MV-4-11 (cell line): ENCODE measurements at places on chromosomes 4 and X.

DNA sequence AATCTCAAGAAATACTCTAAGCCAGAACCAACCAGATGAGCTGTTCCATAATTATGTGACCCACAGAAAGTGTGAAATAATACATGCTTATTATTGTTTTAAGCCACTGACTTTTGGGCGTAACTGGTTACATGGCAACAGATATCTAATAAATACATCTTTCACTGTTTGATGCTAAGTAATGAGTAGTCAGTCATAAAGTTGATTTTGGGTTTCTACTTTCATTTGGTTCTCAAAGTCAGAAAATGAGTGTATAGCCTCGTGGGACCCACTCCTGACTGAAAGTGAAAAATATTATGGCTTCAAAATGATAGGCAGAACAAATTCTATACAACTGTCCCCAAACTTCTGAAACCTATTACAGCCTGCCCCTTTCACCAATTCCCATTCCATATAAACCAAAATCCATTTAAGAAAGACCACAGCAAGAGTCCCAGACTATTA lies 88.0 kb upstream of the CBR4 start:
- no peak for DNase-seq

GRCh38 chr4:80027611-80028010 lies 45.4 kb downstream of the ANTXR2 start:
- no peak for DNase-seq

DNA sequence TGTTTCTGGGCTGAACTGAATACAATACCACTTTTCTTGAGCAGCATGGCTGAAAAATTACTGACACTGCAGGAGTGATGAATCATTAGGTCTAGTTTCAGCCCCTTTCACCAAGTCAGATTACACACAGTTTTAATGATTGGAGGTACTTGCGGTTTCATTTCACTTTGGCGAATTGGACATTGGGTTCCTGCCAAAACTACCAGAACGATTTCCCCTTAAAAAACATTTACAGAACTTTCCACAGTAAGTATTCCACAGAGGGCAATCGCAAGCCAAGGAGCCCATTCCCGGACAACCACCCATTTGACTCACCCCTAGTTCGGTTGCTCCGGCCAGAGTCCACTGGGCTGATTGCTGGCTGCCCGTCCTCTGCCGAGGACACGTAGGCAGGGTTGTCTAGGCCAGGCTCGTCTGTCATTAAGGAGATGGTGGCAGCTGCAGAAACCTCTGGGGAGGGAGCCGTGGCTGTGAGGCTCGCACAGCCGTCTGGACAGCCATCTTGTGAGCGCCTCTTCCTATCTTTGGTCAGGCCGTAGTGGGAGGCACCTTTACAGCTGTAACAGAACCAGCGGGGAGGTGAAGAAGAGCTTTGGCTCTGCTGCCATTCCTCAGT lies 83.5 kb downstream of the LNX1 start:
- peak; percentile 27 for DNase-seq

DNA sequence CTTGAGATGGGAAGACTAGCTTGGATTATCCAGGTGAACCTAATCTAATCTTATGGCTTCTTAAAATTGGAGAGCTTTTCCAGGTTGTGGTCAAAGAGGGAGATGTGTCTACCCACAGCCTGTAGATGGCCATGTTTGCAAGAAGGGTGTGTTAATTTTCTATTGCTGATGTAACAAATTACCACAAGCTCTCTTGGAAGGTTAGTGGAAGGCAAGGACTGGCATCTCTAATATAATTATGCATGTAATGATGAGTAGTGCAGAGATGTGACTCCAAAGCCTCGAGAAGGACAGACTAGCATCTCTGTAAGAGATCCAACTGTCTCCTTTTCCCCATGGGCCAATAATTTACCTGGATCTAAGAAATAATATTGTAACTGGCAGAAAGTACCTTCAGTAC lies 3.2 kb upstream of the ADH1B start:
- DNase-seq: no peak

DNA sequence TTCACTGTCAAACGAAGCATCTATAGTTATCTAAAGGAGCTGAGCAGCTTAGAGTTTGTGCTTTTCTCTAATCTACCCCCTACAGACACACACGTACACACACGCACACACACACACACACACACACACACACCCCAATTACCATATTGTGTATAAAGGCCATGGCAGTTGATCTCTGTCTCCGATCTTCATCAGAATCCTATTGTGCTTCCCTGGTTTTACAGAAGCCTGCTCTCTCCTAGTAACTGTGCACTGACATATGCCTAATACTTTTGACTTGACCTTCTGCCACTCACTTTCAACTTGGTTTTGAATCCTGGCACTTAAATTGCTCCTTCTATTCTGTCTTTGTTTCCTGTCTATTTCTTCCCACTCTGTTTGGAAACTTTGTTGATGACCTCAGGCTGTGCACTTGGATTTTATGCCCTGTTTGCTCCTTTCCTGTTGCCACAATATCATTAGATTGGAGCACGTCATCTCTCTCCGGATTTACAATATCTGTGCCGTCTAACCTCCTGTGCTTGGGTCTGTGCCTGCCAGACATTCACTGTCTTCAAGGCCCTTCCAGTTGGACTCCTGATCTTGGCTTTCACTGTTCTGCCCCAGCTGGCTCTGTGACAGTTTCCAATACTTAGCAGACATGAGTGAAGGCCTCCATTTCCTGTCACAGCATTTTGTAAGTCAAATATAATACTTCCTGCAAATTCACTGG lies 928.1 kb downstream of the FAT4 start:
- DNase-seq: no peak

- no peak for DNase-seq
Measured at GRCh38 chr4:186684889-186685309, 38.8 kb downstream of the FAT1 start.

GRCh38 chr4:4321951-4322688 lies 32.1 kb downstream of the ZBTB49 start:
- DNase-seq: no peak

GRCh38 chr4:112859456-112860184 lies 189.8 kb upstream of the ANK2 start:
- no peak for DNase-seq

DNA sequence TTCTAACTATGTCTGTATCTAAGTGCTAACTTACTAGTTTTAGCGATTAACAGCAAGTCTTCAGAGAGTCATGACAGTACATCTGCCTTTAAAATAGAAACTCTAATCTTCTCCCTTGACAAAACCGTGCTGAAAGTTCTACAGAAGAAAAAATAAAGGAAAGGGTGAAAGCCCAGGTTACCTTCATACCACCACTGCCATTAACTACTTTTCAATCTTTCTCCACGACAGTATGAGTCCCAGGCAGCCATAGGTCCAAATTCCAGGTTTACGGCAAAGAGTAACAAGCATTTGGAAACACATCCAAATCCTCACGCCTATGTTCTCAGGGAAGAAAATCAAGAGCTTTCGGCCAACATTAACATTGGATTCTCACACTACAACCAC lies 12.4 kb upstream of the ZCCHC13 start:
- DNase-seq: no peak

- no peak for DNase-seq
Measured at GRCh38 chr4:6480534-6481088, 8.2 kb upstream of the PPP2R2C start.

DNA sequence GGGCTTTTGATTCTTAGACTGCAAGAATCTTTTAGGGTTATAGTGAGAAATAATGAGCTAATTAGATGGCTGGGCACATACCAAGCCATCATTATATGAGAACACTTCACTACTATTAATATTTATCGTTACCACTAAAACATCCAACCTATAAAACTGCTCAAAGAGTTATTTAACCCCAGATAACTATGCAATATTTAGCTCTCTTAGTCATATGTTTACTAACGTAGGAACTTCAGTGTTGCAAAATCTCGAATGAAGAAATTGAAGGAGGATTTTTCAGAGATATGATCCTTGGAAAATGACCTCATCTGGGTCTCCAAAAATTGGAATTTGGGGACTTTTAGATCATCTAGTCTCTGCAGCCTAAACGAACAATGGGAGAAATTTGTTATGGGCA lies 265.0 kb upstream of the RPS6KA3 start:
- no peak for DNase-seq

DNA sequence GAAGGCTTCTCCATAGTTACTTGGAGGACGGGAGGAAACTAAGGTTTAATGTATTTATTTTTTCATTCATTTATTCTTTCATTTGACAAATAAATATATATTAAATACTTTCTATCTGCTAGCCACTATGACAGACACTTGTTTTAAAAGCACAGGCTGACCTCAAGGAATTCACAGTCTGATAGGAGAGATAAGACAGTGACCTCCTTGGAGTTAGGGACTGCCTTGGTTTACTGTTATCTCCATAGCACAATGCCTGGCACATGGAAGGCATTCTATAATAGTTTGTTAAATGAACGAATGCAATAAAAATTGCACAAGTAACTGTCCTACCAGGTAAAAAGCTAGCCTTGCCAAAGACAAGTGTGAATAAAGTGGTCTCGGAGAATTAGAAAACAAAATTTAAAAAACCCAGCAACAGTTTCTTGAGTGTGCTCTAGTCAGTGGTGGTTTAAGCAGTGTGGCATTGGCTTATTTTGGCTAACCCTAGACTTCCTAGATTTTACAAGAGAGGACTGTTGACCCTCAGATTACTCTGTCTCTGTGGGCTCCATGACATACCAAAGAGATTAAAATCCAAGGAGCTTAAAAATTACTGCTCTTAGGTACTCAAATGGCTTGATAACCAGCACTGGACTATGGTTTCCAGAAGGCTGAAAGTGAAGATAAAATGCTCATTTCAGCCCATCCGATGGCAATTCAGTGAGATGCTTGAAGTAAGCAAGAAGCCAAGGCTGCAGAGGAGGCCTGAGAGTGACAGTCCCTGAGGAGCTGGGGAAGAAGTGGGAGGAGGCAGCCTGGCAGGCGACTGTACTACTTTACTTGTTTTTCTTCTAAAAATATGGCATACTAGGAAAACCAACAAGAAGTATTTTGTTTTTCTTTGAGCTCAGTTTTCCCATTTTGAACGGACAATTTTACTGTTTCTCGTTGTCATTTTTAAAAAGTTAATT lies 9.6 kb downstream of the AFP start:
- no peak for DNase-seq

DNA sequence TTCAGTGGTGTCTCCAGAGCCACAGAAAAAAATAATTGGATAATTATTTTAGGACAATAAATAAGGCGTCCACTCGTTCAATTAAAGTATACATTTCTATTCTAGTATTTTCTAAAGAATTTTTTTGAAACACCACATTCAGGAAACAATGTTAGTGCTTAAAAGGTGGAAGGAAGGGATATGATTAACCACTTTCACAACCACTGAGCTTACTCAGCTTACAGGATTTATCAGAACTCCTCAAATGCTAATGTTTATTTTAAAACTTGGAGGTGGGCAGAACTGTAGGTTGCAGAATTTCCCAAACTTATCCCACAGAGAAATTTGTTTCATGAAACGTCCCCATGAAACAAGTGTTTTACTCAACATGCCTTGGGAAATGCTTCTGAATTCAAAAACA lies 54.3 kb upstream of the MAGEB2 start:
- DNase-seq: no peak

GRCh38 chrX:55026840-55027239 lies 3.9 kb downstream of the ALAS2 start:
- DNase-seq: no peak

GRCh38 chr4:159111416-159111815 lies 8.5 kb downstream of the RAPGEF2 start:
- no peak for DNase-seq

GRCh38 chrX:34656842-34657725 lies at the start of gene TMEM47:
TSS of gene TMEM47 (minus strand) at chrX:34657285. CDS start at chrX:34657029, 256 bp downstream.
- DNase-seq: peak; percentile 35

DNA sequence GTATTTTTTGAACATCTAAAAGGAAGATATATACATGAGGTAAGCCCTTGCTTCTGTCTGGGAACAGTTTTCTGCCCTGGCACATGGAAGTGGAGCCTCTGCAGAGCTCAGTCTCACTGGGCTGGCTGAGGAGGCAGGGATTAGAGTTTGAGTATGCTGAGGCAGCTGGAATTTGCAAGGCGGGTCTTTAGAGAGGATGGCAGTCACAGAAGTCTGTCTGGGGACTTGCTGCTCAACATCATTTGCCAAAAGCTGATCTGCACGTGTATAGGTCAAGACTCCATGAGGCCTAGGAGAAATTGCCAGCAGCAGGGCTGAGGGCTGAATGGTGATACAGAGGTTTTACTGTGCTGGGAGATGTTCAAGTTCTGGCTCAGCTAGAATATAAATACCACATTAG lies 163.6 kb upstream of the ANK2 start:
- no peak for DNase-seq

DNA sequence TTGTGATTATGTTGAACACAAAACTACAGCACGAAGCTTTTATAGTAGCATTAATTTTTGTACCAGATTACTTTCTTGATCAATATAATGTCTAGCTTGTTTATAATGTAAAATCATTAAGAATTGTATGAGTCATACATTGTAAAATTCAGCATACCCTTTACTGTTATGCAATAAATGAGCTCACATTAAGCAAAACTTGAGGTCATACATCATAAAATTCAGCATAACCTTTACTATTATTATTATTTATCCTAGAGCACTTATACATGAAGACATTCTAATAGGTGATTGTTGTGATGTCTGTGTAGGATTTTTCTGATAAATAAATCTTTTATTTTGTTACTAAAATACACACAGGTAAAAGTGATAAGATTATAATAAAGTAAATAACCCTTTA lies 49.4 kb downstream of the DTHD1 start:
- DNase-seq: no peak

GRCh38 chrX:79138658-79139241 lies 5.7 kb upstream of the GPR174 start:
- peak; percentile 86 for DNase-seq

GRCh38 chrX:153612413-153612812 lies 13.5 kb upstream of the CCNQ start:
- DNase-seq: no peak
